Esophagus squamous epithelium (tissue), 5 donors: ENCODE measurements at places on chromosomes 13 and 19.

- H3K27ac ChIP-seq, result no peak overlapping the region
- peaks cover 33% of the 10 kb centered on the region for H3K4me1 ChIP-seq
- no peak for DNase-seq
- H3K36me3 ChIP-seq, result peaks cover 74% of the 10 kb centered on the region
- no peak overlapping the region for H3K4me3 ChIP-seq
These were observed 3.3 kb downstream of the EEF2 start for GRCh38 chr19:3981736-3982681.

DNA sequence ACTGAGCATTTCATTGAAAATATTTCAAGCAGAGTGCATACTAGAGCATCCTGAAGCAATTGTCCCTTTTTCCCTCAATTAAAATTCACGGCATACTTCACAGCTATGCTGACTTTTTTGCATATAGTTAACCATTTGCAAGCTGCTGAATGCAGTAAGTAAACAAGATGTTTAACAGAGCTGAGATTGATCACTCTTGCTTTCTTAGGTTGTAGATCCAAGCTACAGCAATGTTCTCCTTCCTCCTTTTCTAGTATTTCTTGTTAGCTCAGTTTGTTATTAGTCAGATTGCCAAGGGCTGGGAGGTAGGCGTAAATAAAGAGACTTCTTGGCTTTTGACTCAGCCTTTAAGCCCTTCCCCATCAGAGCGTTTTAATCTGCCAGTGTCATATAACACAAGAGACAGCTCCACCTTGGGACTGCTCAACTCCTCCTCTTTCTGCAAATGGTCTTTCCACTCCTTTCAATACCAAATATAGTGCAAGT is at the start of gene SLITRK6:
Gene SLITRK6 (minus strand): TSS at position 323 of the 486 bp plus-strand sequence. CDS start 2,911 bp downstream, outside the sequence.
- no peak for DNase-seq
- H3K27ac ChIP-seq, result peak within 1 kb of the TSS; percentile 39
- H3K27me3 ChIP-seq, result no peaks in the 10 kb centered on the region
- H3K4me1 ChIP-seq, result peaks cover 27% of the 10 kb centered on the region

GRCh38 chr13:51761643-51762350 is 42.2 kb downstream of the DHRS12 start:
- H3K4me3 ChIP-seq, result no peak overlapping the region
- no peaks in the 10 kb centered on the region for H3K36me3 ChIP-seq
- no peak for DNase-seq
- peaks cover 12% of the 10 kb centered on the region for H3K4me1 ChIP-seq
- no peaks in the 10 kb centered on the region for H3K27me3 ChIP-seq
- no peak overlapping the region for H3K27ac ChIP-seq

GRCh38 chr13:108281901-108282300 is 12.4 kb downstream of the TNFSF13B start:
- no peak overlapping the region for H3K4me3 ChIP-seq
- H3K4me1 ChIP-seq, result no peaks in the 10 kb centered on the region
- no peaks in the 10 kb centered on the region for H3K27me3 ChIP-seq
- no peak for DNase-seq
- no peaks in the 10 kb centered on the region for H3K36me3 ChIP-seq

- H3K36me3 ChIP-seq, result peaks cover 13% of the 10 kb centered on the region
- no peak overlapping the region for H3K4me3 ChIP-seq
- no peaks in the 10 kb centered on the region for H3K27me3 ChIP-seq
These were observed 22.3 kb downstream of the CDC16 start for GRCh38 chr13:114257014-114257413.

- H3K4me3 ChIP-seq, result no peak overlapping the region
- no peak overlapping the region for H3K27ac ChIP-seq
- no peak for DNase-seq
- H3K27me3 ChIP-seq, result no peaks in the 10 kb centered on the region
These were observed 31.0 kb downstream of the RUBCNL start for GRCh38 chr13:46355901-46356590.

- no peak overlapping the region for H3K4me3 ChIP-seq
- H3K27ac ChIP-seq, result no peak overlapping the region
- no peaks in the 10 kb centered on the region for H3K4me1 ChIP-seq
- no peak for DNase-seq
- peaks cover 18% of the 10 kb centered on the region for H3K36me3 ChIP-seq
These were observed 30.2 kb downstream of the PDCD5 start for GRCh38 chr19:32611161-32611560.

- H3K27ac ChIP-seq, result no peak overlapping the region
- no peaks in the 10 kb centered on the region for H3K27me3 ChIP-seq
- H3K36me3 ChIP-seq, result no peaks in the 10 kb centered on the region
- H3K4me3 ChIP-seq, result no peak overlapping the region
- peaks cover 6% of the 10 kb centered on the region for H3K4me1 ChIP-seq
- DNase-seq, result no peak
These were observed 33.9 kb upstream of the TPT1 start for GRCh38 chr13:45374917-45375316.

DNA sequence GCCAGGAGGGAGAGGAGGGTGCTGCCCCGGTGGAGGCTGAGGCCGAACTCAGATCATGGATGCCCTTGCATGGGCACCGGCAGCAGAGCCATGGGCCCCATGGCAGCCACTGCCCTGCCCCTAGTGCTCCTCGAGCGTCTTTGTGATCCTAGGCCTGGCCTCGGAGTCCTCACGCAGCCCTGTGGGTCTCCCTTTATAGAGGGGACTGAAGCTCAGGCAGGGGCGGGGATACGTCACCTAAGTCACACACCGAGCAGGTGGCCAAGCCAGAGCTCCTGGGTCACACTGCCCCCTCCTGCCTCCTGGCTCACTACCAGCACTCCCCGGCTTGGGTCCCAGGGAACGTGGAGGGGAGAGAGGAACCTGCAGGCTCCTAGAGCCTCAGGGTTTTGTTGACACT is 28.7 kb downstream of the DHX34 start:
- H3K27me3 ChIP-seq, result no peaks in the 10 kb centered on the region
- no peak for DNase-seq
- H3K4me3 ChIP-seq, result no peak overlapping the region

DNA sequence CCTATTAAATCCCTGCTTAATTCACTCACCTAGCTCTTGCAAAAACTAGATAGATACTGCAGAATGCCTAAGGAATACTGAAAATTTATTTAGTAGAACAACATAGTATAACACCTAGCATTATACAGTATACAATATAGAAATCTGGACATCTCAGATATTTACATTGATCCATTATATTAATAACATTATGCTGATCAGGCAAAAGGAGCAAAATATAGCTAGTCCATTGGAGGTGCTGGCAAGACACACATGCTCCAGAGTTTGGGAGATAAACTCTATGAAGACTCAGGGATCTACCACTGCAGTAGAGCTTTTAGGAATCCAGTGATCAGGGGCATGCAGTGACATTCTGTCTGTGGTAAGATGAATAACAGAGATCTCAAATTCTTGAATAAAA is 357.6 kb downstream of the TBC1D4 start:
- no peak overlapping the region for H3K27ac ChIP-seq
- no peaks in the 10 kb centered on the region for H3K27me3 ChIP-seq
- H3K36me3 ChIP-seq, result no peaks in the 10 kb centered on the region
- no peak for DNase-seq

DNA sequence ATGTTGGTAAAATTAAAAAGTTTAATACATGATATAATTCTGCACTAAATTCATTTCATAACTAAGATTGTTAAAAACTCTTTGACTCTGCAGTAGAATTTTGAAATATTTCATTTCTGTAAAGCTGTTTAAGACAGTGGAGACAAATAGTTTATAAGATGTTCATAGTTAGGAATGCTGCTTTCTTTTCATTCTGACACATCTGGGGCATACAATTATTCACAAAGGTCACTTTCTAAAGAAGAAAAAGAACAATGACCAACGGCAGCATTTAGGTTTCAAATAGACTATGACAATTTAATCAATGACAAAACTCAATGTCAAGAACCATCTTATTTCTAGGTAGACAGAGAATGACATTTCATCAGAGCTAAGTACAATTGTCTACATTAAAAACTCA is 1422.1 kb downstream of the PCDH9 start:
- no peaks in the 10 kb centered on the region for H3K4me1 ChIP-seq
- DNase-seq, result no peak
- no peaks in the 10 kb centered on the region for H3K36me3 ChIP-seq
- H3K27ac ChIP-seq, result no peak overlapping the region
- H3K4me3 ChIP-seq, result no peak overlapping the region

- H3K36me3 ChIP-seq, result no peaks in the 10 kb centered on the region
- no peak overlapping the region for H3K27ac ChIP-seq
- DNase-seq, result no peak
- no peak overlapping the region for H3K4me3 ChIP-seq
- H3K27me3 ChIP-seq, result no peaks in the 10 kb centered on the region
These were observed 9.0 kb upstream of the TNFRSF19 start for GRCh38 chr13:23561261-23561660.

DNA sequence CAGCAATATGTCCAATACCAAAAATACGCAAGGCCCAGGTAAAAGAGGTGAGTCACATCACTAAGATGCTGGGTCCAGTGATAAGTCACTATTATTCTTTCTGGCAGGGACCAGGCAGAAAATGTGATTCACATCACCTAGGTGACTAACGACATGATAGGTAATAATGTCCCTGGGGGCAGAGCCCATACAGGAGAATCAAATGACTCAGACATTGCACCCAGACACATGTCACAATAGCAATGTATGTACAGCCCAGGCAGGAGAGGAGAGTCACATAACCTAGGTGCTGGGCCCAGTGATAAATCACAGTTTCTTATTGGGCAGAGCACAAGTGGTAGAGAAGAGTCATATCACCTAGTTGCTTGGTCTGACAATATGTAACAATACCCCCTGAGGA is 28.9 kb upstream of the ZNF729 start:
- DNase-seq, result no peak
- H3K36me3 ChIP-seq, result no peaks in the 10 kb centered on the region
- no peak overlapping the region for H3K27ac ChIP-seq
- no peaks in the 10 kb centered on the region for H3K27me3 ChIP-seq

DNA sequence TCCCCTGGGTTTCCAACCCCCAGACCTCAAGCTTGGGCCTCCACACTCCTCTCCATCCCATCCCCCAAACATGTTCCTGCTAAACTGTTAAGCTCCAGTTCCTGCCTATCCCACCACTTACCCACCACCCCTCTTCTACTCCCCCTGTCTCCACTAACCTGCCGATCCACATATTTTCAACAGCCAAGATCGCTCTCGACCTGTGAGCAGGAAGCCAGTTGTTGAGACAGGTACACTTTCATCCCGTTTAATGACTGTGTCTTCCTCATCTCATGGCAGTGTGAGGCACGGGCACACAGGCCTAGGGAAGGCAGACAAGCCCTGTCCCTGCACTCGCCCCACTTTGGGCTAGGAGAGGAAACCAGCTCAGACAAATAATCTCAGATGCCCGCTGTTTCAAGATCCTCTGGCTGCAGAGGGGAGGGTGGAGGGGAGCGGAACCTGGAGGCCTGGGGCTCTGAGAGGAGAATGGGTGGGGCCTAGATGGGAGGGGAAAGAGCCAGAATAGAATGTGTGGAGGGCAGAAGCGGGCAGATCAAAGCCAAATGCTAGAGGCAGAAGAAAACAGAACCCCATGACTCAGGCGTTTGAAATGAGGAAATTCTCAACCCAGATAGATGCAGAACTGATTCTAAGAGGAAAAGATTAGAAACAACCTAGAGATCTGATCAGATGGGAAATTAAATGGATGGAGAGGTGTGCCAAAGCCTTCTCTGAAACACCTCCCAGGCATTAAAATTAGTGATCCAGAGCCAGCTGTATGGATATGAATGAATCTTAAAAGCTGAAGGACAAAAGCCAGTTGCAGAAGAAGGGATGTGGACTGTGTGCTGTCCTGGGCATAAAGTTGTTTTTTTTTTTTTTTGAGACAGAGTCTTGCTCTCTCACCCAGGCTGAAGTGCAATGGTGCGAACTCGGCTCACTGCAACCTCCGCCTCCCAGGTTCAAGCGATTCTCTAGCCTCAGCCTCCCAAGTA is 16.9 kb upstream of the CYP2S1 start:
- H3K27me3 ChIP-seq, result no peaks in the 10 kb centered on the region
- H3K36me3 ChIP-seq, result no peaks in the 10 kb centered on the region
- no peak for DNase-seq
- no peak overlapping the region for H3K4me3 ChIP-seq

GRCh38 chr13:52009946-52010345 is 1.3 kb downstream of the ATP7B start:
- no peak overlapping the region for H3K27ac ChIP-seq
- peaks cover 8% of the 10 kb centered on the region for H3K4me1 ChIP-seq
- DNase-seq, result no peak

- no peak within 1 kb of the TSS for H3K27ac ChIP-seq
- DNase-seq, result no peak
- peaks cover 4% of the 10 kb centered on the region for H3K4me1 ChIP-seq
- H3K27me3 ChIP-seq, result no peaks in the 10 kb centered on the region
These were observed at the start of gene MCEMP1 for GRCh38 chr19:7676854-7677253. MCEMP1 (plus strand) TSS chr19:7677090; CDS start chr19:7677121, 31 bp downstream.

DNA sequence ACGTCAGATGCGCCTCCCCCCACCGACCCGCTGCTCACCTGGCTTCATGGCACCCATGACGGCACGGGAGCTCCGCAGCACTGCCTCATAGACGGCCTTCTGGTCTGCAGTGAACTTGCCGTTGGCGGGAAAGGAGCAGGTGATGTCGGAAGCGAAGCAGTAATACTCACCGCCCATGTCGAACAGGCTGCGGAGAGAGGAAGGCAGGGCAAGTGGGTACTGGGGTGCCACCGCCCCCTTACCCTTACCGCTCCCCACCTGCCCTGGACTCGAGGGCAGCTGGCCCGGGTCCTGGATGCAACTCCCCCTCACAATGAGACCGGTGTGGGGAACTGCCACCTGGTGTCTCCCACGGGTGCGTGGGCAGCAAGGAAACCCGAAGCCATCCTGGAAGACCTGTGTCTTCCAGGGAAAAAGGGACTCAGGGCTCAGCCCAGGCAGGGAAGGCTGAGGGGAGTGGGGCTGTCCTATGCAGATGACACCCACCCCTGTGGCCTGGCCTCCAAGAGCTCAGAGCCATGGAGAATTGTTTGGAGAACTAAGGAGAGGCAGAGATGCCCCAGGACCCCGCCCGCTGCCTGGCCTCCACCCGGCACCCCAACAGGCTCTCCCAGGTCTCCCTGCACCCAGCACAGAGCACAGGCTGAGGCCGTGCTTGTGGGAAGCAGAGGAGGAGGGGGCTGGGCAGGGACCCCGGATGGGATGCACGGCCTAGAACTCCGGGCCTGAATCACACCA is 28.3 kb downstream of the CEBPG start:
- H3K36me3 ChIP-seq, result no peaks in the 10 kb centered on the region
- H3K4me1 ChIP-seq, result peaks cover 6% of the 10 kb centered on the region
- H3K27ac ChIP-seq, result no peak overlapping the region
- no peak overlapping the region for H3K4me3 ChIP-seq

DNA sequence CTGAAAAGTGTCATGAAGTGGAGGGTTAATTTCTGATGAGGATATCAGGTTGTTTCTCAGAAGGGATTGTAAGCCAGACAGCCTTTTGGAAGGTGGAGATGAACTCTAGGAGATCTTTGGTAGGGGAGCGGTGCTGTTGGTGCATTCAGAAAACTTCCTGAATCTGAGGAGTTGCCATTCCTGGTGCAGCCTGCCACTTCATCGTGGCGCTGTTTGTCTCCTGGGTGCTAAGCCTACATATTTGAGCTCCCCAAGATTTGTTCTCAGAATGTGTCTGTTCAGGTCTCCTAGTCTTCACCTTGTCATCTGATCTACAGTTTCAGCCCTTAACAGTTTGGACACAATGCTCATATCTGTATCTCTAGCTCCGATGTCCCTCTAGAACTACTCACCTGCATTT is 285.6 kb downstream of the MTUS2 start:
- H3K4me1 ChIP-seq, result no peaks in the 10 kb centered on the region
- no peaks in the 10 kb centered on the region for H3K27me3 ChIP-seq
- no peaks in the 10 kb centered on the region for H3K36me3 ChIP-seq
- DNase-seq, result no peak

GRCh38 chr13:68261105-68261504 is 1031.0 kb upstream of the PCDH9 start:
- no peaks in the 10 kb centered on the region for H3K4me1 ChIP-seq
- no peak for DNase-seq
- H3K27me3 ChIP-seq, result no peaks in the 10 kb centered on the region
- H3K27ac ChIP-seq, result no peak overlapping the region
- H3K4me3 ChIP-seq, result no peak overlapping the region
